Activated naive CD4-positive, alpha-beta T cell (primary cell): ENCODE measurements at places on chromosomes 6 and 20.

- no peak for DNase-seq
Observed at GRCh38 chr6:38775870-38776269, 60.8 kb downstream of the DNAH8 start.

- no peak for DNase-seq
Observed at GRCh38 chr6:53175027-53175426, 26.4 kb upstream of the GCM1 start.

GRCh38 chr6:107699697-107700325 lies 124.3 kb downstream of the SCML4 start:
- no peak for DNase-seq

DNA sequence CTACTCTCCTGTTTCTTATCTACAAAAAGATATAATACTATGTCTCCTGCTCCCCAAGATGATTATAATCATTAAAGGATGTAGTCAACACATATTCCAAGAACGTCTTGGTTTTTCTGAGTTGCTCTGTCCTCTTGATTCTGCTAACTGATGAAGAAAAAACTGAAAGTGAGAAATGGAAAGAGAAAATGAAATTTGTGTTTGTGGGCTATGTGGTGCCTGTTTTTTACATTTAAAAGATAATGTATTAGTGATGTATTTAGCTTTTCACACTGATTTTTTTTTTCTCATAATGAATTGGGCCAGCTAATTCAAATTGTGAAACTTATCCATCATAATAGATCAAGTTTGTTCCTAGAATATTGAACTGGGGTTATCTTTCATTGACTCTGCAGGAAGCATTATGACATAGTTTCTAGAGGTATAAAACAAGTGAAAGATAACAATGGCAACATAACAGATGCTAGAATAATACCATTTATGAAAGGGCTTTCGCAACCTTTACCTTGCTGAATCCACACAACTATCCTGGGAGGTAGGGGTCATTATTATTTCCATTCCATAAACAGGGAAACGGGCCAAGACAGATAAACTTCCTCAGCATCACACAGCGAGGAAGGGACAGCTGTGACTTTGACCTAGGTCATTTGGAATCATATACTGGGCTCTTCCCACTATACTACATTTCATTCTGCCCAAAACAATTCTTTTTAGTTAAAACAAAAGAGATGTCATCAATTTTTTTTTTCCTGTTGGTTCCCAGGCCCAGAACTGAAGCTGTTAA lies 336.7 kb downstream of the GJA1 start:
- no peak for DNase-seq

DNA sequence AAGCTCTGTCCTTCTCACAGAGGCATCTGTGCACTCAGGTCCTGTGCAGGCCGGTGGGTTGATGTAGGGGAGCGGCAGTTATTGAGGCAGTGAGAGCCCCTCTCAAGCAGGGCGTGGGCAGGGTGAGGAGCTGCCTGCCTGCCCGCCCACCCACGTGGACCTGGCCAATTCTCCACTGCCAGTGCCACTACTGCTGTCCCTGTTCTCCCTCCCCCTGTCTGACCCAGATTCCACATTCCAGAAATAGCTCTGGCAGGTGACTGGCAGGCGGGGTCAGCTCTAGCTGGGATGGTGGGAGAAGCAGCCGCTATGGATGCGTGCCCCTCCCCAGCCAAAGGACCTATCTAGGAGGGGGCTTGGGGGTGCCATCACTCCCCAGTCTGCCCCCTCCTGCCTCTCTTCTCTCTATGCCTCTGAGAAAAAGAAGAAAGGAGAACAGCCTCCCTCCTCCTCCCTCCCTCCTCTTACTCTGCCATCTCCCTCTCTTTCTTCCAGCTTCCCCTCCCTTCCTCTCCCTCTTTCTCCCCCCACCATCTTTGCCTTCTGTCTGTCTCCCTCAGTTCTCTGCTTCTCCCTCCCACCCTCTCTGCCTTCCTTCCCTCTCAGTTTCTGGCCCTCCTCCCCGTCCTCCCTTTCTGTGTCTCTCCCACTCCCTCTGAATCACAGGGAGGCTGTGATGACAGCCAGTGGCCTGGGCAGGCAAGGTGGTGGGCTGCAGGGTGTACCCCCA lies 86.5 kb upstream of the MYL9 start:
- no peak for DNase-seq

DNA sequence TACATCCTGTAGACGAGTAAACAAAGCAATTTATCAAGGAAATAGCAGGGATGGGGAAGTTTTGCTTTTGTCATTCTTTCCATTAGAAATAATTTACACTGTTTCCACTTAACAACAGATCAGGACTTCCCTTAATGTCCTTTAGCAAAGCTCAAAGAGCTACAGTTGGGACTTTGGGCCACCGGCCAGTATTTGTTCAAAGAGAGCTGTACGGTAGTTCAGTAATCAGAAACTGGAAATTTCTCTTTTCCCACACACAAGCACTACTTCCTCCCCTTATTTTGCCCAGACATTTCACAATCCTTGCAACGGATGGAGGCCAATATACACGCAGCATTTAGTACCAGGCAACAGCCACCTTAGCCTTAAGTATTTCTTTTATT lies 12.1 kb upstream of the HINT3 start:
- no peak for DNase-seq

DNA sequence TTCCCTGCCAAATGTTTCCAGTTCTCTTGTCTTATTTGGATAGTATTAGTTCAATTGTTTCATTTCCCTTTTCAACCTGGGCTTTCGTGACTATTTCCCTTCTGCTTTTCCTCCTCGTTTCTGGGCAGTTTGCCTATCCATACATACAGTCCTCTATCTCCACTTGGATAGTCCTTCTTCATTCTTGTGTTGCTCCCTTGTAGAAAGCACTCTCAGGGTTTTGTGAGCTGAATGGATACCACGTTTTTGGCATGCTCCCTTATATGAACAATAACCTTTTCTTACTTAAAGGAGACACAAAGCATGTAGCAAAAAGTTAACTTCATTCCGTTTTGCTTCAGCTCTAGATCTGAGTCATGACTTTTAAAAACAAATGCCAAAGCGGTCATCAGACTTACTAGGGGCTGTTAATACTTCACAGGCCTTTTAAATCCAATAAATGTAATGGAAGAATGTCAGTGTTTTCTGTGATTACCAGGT lies 16.6 kb downstream of the CRYBG1 start:
- DNase-seq, result no peak

DNA sequence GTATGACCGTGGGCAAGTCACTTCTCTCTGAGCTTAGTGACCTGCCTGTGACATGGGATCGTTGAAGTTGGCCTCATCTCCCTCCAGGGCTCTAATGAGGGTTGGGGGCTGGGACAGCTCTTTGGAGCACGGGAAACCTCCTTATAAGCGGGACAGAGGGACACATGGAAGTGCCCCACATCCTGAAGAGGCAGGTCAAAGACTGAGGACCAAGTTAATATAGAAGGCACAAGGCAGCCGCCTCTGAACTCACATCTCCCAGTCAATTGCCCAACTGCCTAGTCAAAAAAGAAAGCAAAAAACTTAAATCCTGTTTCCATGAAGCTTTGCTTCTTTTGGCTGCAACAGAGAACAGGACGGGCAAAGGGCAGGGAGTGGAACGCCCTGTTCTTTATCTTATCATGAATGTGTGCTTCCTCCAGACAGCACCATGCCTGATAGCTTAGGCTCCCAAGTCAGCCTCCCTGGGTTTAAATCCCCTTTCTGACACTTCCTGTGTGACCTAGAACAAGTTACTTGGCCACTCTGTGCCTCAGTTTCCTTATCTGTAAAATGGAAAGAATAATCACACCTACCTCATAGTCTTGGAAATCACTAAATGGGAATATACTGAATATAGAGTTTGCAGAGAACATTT lies 27.1 kb downstream of the LBP start:
- DNase-seq, result no peak
